ENCODE measurements at places on chromosomes 7 and 10.

- no peak for DNase-seq
Observed at GRCh38 chr7:77348371-77348813, 67.8 kb downstream of the GSAP start.

DNA sequence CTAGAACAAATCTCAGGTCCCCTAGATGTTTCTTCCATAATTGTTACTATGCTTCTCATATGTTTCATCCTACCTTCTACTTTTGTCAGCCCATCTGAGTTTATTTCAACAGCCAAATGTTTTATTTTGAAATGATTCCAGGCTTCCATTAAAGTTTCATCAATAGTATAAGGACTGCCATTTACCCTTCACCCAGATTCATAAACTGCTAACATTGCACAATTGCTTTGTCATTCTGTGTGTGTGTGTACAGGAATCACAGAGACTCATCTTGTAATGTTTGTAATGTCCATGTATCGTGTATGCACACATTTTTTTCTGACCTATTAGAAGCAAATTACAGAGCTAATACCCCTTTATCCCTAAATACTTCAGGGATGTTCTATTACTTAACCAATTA, 25.5 kb downstream of the MMRN2 start:
- DNase-seq: no peak

- DNase-seq: no peak
Observed at GRCh38 chr10:26457088-26457487, 18.9 kb downstream of the APBB1IP start.

DNA sequence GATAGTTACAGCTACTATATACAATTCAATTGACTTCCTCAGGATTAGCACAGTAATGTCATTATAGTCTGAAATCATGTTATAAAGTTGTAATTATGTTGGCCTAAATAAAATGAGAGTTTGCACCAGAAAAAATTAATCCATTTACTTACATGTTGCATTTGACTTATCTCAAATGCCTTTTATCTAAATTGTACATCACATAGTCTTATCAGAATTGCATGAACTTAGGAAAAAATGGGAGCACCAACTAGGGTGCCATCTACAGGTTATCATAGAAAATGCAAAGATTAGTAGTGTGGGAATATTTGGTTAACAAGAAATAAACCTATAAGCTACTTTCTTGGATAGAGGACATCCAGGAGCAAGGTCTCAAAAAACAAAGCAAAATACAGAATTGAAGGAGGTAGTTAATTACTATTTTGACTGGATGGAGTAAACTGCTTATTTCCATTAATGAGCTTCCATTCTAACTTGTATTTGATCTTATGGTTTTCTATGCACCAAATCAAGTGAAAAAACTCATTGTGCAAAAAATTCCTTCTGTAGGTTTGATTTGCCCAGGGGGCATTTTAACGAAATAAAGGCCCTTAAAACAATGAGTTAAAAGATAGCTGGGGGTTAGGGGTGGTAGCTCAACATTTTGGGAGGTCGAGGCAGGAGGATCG, 60.0 kb upstream of the ORC5 start:
- DNase-seq: no peak

DNA sequence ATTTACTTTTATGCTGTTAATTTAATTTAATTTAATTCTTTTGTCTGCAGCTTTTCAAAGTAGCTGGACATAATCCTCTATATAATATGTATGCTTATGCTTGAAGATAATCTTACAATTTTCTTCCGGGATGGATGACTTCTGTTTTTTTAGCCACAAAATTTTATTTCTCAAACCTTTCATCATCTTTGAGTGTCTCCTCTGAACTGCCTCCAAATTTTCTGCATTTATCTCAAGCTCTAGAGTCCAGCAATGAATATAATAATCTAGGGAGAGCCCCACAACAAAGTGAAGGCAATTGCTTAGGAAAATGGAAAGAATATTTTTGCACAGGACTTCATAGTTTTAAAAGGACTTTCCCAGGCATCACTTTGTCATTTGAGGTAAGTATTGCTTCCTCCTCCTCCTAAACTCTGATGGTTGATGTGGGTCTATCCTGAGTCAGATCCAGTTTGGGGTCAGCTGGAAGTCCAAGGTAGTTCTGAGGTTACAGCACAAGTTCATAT, 53.7 kb upstream of the FAM3C start:
- DNase-seq: no peak

- no peak for DNase-seq
Observed at GRCh38 chr7:119452401-119452800, 820.6 kb upstream of the KCND2 start.

DNA sequence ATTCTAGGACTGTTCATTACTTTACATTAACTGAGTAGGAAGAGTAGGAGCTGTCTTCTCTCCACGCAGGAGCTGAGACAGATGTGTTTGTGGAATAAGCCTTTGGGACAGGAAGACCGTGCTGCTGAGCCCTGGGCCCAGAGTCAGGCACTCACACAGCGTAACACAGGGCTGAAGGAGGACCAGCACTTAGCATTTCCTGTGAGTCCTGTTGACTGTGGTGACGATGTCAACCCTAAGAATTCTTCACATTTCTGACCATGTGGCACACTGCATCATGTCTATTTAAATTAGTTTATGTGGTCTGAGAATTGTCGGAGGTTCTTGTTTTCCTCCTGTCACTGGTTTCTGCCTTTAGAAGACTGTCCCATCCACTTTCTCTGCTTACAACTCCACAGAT, 117.2 kb downstream of the PIP4K2A start:
- DNase-seq: no peak

- DNase-seq: no peak
Observed at GRCh38 chr10:125738206-125738605, 18.7 kb downstream of the EDRF1 start.

GRCh38 chr7:92478095-92478494, 349 bp upstream of the ERVW-1 start:
- no peak for DNase-seq
